ENCODE measurements at places on chromosomes 4 and X.

DNA sequence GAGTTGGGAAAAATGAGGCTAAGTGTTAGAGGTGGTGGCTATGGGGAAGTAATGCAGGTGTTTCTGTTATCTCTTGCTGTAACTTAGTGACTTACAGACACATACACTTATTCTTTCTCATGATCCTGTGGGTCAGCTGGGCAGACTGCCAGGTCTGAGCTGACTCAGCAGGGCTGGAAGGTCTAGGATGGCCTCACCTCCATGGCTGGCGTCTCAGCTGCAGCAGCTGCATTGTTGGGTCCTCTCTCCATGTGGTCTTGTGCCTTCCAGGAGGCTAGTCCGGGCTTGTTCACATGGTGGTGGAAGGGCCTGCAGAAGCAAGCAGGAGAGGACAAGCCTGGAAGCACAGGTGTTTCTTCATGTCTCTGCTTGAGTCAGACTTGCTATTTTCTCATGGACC is 172.7 kb downstream of the NHS start:
- no peak for DNase-seq

- DNase-seq = no peak
Observed at GRCh38 chr4:3877236-3877635, 111.1 kb downstream of the ADRA2C start.

DNA sequence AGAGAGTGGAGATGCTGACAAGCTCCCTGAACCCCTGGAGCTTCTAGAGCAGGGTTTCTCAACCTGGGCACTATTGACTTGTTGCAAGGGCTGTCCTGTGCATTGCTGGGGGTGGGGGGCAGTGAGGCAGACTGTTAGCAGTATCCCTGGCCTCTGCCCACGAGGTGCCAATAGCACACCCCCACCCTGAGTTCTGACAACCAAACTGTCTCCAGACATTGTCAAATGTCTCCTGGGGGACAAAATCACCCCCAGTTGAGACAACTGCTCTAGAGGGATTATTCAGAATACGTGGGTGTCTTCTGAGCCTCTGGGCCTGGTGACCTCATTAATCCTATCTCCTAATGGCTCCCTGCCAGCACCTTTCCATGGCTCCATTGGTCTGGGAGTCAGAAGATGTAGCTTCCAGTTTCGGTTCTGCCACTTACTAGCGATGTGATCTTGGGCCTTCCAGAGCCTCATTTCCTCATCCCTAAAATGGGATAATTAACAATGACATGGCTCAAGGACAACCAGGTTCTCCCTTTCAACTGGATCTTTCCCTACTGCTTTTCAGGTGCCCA is 17.6 kb upstream of the PJA1 start:
- DNase-seq = no peak

DNA sequence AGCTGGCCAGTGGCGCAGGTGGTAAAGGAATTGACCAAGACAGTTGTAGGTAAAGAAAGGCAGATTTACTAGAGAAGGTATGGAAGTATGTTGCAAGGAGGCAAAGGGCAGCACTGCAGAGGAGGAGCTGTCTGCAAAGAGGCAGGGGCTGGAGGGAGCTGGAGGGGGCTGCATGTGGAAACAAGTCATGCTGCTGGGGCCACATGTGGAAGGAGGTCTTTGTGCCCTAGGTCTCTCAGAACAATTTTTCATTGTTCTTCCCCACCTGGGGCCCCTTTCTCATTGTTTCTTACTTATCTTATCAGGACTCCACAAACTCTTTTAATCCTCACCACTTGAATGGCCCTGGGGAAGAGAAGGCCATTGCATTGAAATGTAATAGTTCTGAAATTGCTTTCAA is 144.8 kb upstream of the PLAC1 start:
- no peak for DNase-seq

DNA sequence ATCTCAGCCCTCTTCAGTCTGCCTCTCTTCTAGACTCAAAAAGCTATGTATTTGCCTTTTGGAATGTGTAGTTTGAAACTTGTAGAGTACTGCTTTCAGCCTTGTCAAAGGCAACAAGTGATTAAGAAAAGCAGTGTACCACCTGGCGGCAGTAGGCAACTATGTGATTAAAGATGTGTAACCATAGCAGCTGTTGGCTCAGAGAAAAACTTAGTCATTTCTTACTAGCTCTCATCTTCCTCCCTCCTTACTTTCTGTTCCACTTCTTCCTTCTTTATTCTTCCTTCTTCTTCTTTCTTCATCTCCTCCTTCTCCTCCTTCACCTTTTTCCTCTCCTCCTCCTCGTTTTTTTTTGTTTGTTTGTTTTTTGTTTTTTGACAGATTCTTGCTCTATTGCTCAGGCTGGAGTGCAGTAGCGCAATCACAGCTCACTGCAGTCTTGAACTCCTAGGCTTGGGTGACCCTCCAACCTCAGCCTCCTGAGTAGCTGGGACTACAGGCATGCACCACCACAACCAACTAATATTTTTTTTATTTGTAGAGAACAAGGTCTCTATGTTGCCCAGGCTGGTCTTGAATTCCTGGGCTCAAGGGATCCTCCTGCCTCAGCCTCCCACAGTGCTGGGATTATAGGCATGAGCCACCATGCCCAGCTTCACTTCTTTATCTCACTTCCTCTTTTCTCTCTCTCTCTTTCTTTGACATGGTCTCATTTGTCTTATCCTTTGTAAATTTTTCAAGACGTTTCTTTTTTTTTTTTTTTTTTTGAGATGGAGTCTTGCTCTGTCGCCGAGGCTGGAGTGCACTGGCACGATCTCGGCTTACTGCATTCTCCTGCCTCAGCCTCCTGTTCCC is 32.6 kb downstream of the ABHD18 start:
- DNase-seq = no peak

GRCh38 chrX:154039577-154039976 is 19.9 kb upstream of the IRAK1 start:
- no peak for DNase-seq

GRCh38 chr4:123093236-123093635 is 170.8 kb upstream of the NUDT6 start:
- DNase-seq = no peak

DNA sequence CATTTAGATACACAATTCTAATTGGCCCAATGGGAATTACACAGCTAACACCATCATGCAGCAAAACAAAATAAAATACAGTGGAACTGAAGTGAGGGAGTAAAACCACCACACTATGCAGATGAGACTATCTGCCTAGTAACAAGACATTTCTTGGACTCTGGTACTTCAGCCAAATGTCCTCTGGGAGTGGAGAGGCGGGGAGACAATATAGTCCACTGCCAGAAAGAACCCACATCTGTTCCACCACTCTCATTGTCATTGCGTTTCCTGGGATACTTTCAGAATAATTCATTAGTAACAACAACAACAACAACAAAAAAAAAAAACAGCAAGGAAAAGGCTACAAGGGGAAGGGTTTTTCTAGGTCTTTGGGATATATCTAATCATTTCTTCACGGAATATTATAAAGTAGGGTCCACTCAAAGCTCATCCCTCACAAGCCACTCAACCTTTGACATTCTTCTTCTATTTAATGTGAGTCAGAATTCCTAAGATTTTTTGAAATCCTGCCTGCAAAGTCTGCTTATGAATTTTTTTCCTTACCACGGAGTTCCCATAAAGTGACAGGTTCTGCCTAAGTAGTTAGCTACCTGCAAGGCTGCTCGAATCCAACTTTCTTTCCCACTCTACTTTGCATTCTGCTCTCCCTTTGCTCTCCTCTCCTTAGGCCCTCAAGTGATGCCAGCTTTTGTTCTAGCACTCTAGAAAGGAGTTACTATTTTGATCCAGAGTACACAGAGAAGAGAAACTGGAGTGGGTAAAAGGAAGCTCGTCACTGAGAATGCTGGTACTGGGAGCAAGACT is 254.6 kb downstream of the CHIC1 start:
- no peak for DNase-seq

GRCh38 chr4:149951152-149951900 is 126.9 kb upstream of the DCLK2 start:
- DNase-seq = no peak

- no peak for DNase-seq
Observed at GRCh38 chr4:97892592-97893266, 250.5 kb downstream of the STPG2 start.

All from head of caudate nucleus (tissue), 42 donors.